Right renal pelvis (tissue), 4 donors: ENCODE measurements at places on chromosomes 5 and 9. TPM values are rescaled to one million over a fixed set of nuclear protein-coding genes. Genes with fewer than 3 reads are reported as not detected.

TMEM171 gene
- 5.9 TPM for polyA plus RNA-seq

ISL1 gene
- polyA plus RNA-seq = not detected

FOXD4L5 gene
- polyA plus RNA-seq = 0.37 TPM

TAF11L3 gene
- not detected for polyA plus RNA-seq

PCDHB2 gene
- polyA plus RNA-seq = 4.1 TPM
